Smooth muscle cell of the brain vasculature (primary cell): ENCODE measurements at places on chromosomes 1 and 21.

DNA sequence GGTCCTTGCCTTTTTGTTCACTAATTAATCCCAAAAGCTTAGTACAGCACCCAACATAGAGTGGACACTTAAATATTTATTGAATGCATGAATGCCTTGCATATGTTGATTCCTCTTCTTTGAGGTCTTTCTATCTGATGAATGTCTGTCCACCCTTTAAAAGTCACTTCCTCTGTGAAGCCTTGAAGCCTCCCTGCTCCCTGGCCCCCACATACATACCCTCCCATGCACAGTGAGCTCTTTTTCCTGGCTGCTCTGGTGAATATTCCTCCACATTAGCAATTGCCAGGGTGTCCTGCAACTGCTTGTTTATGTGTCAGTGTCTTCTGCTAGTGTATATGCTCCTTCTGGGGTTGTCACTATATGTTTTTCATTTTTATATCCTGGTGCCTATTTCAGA lies 8.2 kb upstream of the FAM78B start:
- no peak for DNase-seq

GRCh38 chr1:213061263-213061662 lies 10.2 kb downstream of the RPS6KC1 start:
- no peak for DNase-seq

GRCh38 chr1:175866776-175867175 lies 123.4 kb upstream of the TNR start:
- no peak for DNase-seq

- DNase-seq = no peak
Observed at GRCh38 chr1:112319371-112320040, 76.5 kb upstream of the CTTNBP2NL start.

DNA sequence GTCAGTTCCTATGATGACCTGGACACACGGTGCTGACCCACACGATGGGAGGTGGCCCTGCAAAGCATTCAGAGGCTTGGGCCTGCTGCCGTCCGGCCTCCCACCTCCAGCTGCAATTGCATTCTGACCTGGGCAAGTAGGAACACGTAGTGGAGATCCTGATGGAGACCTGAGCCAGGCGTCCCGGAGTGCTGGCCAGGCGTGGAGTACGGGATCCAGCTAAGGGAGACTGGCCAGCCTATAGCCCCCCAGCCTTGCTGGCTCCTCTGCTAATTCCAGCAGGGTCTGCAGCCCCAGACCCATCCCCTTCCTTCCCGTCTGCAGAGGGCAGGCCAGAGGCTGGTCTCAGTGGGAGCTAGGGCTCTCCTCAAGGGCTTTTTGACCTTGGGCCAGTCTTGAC lies 11.2 kb downstream of the CD46 start:
- DNase-seq = no peak

GRCh38 chr21:45228171-45228641 lies 59.5 kb downstream of the POFUT2 start:
- DNase-seq = peak; percentile 90

DNA sequence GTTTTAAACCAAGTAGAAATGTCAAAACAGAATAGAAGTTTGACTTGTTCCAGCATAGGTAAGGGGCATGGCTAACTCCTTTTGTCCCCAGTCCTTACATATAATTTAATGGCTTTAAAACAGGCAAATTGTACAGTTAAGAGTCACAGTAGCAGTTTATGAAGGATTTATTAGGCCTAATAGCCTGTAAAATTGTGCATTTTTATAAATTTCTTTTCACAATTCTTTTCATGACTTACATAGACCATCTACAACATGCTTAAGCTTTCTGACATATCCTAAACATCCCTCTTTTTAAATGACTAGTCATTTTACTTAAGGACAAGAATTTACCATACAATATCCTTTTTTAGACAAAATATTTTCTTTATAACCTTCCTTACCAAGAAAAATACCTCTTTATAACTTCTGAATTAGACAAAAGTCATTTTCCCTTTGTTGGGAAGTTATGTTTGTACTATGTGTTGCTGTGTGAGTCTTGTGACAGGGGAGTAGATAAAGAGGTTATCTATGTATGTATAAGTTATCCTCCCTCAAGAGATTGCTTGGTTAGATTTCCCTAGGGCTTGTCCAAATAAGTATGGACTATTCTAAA lies 34.5 kb upstream of the SLC5A9 start:
- no peak for DNase-seq

DNA sequence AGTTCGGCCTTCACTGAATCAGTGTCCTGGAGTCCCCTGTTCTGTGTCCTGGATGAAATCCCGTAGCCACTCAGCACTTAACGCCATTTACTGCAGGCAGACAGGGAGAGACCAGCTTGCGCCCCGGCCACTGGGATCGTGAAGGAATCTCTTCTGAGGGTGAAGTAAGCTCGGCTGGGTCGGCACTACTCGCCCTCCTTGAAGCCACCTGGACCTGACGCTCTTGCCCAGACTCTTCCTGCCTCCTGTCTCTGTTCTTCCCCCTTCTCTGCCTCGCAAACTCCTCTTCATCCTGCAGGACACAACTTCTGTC lies 99.9 kb upstream of the ZBTB40 start:
- DNase-seq = no peak
